ENCODE measurements at places on chromosomes 7 and 10.

- H3K4me3 ChIP-seq: no peak overlapping the region
- H3K4me1 ChIP-seq: no peaks in the 10 kb centered on the region
- H3K27ac ChIP-seq: no peak overlapping the region
- DNase-seq: no peak
These were observed 35.4 kb downstream of the MASTL start for GRCh38 chr10:27190508-27190907.

GRCh38 chr7:17772581-17773288 is 167.6 kb downstream of the SNX13 start:
- H3K27ac ChIP-seq: no peak overlapping the region
- no peaks in the 10 kb centered on the region for H3K36me3 ChIP-seq
- H3K4me3 ChIP-seq: no peak overlapping the region

GRCh38 chr10:131694168-131694780 is 206.5 kb upstream of the PPP2R2D start:
- H3K36me3 ChIP-seq: no peaks in the 10 kb centered on the region
- no peaks in the 10 kb centered on the region for H3K27me3 ChIP-seq
- H3K27ac ChIP-seq: no peak overlapping the region
- no peak for DNase-seq
- H3K4me1 ChIP-seq: no peaks in the 10 kb centered on the region

DNA sequence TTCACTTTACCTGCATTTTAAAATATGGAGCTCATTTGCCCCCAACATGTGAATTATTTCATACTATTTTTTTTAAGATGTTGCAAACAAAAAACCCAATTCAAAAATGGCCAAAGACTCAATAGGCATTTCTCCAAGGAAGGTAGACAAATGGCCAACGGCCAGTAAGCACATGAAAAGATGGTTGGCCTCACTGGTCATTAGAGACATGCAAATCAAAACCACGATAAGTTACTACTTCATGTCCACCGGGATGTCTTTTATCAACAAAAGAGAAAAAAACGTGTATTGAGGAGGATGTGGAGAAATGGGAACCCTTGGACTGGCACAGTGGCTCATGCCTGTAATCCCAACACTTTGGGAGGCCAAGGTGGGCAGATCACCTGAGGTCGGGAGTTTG is 3.4 kb upstream of the CTBP2 start:
- DNase-seq: no peak
- no peaks in the 10 kb centered on the region for H3K36me3 ChIP-seq
- no peak overlapping the region for H3K4me3 ChIP-seq
- no peak overlapping the region for H3K27ac ChIP-seq
- no peaks in the 10 kb centered on the region for H3K4me1 ChIP-seq

Data from naive thymus-derived CD4-positive, alpha-beta T cell (primary cell).